ENCODE measurements at places on chromosomes 1 and 21. TPM values are rescaled to one million over a fixed set of nuclear protein-coding genes. Genes with fewer than 3 reads are reported as not detected.

APOBEC4 gene
- not detected for total RNA-seq

LRRC53 gene
- not detected for total RNA-seq

MROH9 gene
- not detected for total RNA-seq

CD2 gene
- total RNA-seq = not detected

GNAT2 gene
- not detected for total RNA-seq

EIF3I gene
- 290 TPM for total RNA-seq

HES3 gene
- not detected for total RNA-seq

LCE1E gene
- 0.37 TPM for total RNA-seq

OLIG2 gene
- total RNA-seq = not detected

PGLYRP4 gene
- total RNA-seq = not detected

SPATA21 gene
- not detected for total RNA-seq

MPL gene
- not detected for total RNA-seq

FAM177B gene
- total RNA-seq = not detected

GJA9 gene
- not detected for total RNA-seq

MANEAL gene
- 0.78 TPM for total RNA-seq

LRRC38 gene
- not detected for total RNA-seq

SEMA6C gene
- total RNA-seq = 0.98 TPM

KRTAP7-1 gene
- not detected for total RNA-seq

UBXN10 gene
- total RNA-seq = under 0.01 TPM

PLEKHN1 gene
- 1.2 TPM for total RNA-seq

RPTN gene
- not detected for total RNA-seq

OR2L2 gene
- total RNA-seq = under 0.01 TPM

RIT1 gene
- total RNA-seq = 16.0 TPM

OR2AK2 gene
- total RNA-seq = not detected

RHEX gene
- not detected for total RNA-seq

EXTL1 gene
- total RNA-seq = under 0.01 TPM

ZNF496 gene
- total RNA-seq = 20.9 TPM

CASZ1 gene
- total RNA-seq = under 0.01 TPM

ATP1A2 gene
- total RNA-seq = not detected

VCAM1 gene
- 0.37 TPM for total RNA-seq

HENMT1 gene
- total RNA-seq = 2.0 TPM

LIX1L gene
- total RNA-seq = 29.4 TPM

All from subcutaneous preadipocyte (primary cell).